GM04503 (cell line): ENCODE measurements at places on chromosomes 7 and 10.

DNA sequence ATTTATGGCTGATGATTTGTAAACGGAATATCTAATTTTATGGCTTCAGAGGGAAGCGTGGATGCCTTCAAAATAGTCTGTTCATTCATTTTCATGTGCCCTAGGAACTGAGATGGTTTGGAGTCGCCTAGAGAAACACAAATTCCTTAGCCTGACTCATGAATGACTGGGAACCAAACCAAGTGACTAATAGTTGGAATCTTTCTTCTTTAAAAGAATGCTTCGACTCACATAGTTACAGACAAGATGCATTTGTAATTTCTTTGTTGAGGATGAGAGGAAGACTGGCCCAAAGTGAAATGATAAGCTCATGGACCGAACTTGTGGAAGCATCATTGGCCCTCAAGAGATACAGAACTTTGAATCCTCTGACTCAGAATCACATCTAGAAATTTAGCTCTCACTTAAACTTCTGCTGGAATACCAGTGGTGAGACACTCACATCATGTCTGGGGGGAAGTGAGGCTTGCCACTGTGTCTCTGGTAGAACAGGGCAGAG is 1107.2 kb downstream of the NRG3 start:
- DNase-seq, result peak; percentile 97

- DNase-seq, result no peak
Measured at GRCh38 chr7:112010994-112011393, 195.2 kb downstream of the DOCK4 start.

GRCh38 chr7:37379546-37380277 is 69.0 kb downstream of the ELMO1 start:
- DNase-seq, result no peak

DNA sequence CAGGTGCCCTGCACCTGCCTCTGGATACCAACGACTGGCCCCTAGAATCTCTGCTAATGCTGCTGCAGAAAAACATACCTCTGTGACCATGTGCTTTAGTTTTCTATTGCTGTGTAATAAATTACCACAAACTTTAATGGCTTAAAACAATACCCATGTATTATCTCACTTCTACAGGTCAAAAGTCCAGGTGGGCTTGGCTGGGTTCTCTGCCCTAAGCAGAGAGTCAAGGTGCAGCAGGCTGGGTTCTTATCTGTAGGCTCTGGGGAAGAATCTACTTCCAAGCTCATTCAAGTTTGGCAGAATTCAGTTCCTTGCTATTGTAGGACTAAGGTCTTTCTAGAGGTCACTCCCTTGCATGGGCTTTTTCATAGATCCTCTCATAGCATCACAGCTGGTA is 52.3 kb downstream of the CCDC71L start:
- DNase-seq, result no peak

- no peak for DNase-seq
Measured at GRCh38 chr10:8637640-8638039, 583.2 kb downstream of the GATA3 start.

- no peak for DNase-seq
Measured at GRCh38 chr7:105269397-105269796, 119.3 kb downstream of the SRPK2 start.

DNA sequence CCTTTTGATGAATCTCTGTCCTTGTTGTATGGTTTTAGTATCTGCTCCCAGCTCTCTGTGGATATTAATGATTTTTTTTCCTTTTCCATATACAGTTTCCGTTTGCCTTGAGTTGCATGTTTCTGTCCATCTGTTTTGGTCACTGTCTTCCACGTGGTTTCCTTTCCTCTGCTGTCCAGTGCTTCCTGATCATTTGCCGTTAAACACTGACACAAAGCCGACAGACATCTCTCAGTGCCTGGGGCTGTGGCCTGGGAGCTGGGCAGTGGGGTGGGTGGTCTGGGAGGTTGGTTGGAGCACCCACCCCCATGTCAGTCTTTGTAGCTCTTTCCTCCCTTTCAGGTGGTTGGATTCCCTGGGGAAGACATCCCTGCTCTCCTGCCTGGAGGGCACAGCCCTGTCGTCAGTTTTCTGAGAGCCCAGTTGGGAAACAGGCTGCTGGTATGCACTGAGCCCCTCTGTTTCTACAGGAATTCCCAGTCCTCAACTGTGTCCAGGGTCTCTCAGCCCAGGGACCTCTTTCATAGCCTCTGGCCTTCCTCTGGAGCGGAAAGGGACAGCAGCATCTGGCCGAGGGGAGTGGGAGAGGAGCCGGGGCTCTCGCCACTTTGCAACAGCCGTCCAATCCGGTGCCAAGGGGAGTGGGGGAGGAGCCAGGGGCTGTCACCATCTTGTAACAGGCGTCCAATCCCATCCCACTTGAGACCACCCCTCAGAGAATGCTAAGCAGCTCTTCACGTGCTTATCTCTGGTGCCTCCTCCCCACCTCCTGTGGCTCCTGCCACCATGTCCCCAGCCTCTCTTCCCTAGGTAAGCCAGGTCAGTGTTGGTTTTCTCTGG is 26.7 kb upstream of the MKI67 start:
- DNase-seq, result no peak

DNA sequence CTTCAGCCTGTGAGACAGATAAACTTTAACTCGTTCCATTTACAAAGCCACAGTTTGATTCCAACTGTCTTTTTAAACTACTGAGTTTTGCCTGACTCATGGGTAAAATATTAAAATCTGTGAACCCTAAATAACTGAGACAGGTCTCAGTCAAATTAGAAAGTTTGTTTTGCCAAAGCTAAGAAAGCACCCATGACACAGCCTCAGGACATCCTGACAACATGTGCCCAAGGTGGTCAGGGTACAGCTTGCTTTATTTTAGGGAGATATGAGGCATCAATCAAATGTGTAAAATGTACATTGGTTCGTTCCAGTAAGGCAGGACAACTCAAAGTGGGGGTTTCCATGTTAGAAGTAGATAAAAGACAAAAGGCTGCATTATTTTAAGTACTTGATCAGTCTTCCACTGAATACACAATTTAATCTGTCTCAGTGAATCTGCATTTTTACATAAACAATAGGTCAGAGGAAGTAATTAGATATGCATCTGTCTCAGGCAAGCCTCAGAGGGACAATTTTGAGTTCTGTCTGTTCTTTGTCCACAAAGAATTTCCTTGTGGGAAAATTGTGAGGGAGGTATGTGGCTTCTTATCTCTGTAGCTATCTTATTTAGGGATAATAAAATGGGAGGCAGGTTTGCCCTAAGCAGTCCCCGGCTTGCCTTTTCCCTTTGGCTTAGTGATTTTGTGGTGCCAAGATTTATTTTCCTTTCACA is 11.0 kb upstream of the PIP start:
- DNase-seq, result no peak

- peak; percentile 64 for DNase-seq
Measured at GRCh38 chr10:83539528-83540308, 599.6 kb upstream of the GHITM start.

GRCh38 chr7:2209146-2209960 is 23.4 kb downstream of the MAD1L1 start:
- DNase-seq, result peak; percentile 16

DNA sequence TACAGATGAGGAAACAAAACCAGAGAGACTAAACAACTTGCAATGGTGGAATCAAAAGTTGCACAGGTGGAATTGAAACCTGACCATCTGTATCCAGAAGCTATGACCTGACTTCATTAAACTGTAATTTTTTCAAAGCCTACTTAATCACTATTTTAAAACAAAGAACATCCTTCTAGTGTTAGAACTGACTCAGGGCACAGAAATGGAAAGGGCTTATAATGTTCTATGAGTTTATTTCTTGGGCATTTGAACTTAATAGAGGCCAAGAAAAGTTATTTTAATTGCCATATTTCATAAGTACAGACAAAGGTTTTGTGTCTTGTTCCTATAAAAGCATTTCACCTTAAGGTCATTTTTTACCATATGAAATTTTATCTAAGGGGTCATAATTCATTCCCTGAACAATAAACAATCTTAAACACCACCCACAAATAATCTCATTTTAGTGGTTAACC is 8.8 kb downstream of the ITGB1 start:
- DNase-seq, result no peak

DNA sequence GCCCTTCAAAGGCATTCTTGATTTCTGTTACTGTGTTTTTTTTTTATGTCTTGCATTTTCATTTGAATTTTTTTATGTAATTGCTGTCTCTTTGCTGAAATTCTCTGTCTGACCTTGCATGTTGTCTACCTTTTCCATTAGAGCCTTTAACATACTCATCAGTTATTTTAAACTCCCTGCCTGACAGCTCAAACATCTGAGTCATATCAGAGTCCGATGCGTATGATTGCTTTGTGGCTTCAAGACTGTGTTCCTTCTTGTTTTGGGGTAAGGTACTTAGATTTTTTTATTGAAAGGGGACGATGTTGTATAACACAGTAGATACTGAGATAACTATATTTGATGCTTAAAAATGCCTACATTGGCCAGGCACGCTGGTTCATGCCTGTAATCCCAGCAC is 9.7 kb upstream of the TARP start:
- DNase-seq, result no peak

- no peak for DNase-seq
Measured at GRCh38 chr7:100008525-100008924, 6.9 kb upstream of the ZKSCAN1 start.

- no peak for DNase-seq
Measured at GRCh38 chr7:54839575-54840213, 80.7 kb upstream of the SEC61G start.

DNA sequence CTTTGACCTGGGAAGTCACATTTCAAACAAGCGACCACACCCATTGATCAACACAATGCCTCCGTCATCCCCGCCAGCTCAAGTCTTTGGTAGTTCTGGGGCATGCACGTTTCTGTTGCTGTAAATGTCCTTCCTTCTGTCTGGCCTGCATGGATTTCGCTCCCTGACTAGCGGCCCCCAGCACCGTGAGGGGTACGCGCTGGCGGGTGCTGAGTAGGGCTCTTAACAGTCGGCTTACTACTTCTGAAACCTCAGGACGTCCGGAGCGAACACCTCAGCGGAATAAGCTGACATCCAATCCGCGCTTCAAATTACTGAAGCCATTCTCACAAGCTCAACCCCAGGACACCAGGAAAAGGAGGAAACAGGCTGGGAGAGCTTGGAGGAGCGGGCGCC is 505 bp downstream of the NUDCD3 start:
- DNase-seq, result no peak

GRCh38 chr10:31961277-31962074 is 32.8 kb upstream of the ARHGAP12 start:
- peak; percentile 68 for DNase-seq

DNA sequence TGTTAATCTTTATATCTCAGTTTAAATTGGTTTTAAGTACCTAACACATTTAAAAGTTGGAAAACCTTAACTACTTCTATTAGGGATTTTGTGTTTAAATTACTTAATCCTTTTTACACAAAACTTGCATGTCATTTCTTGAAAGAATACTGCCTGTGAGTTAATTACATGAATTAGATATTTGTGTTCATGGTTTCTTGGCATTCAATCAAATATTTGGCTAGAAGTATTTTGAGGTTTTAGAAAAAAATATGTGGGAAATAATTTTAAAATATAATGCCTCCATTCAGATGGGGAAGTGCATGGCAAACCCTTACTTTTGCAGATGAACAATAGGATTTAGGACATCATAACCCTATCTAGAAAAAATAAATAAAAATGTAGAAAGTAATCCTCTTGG is 186.5 kb upstream of the SEMA3E start:
- no peak for DNase-seq

GRCh38 chr10:94036766-94037033 is 43.0 kb downstream of the PLCE1 start:
- no peak for DNase-seq

DNA sequence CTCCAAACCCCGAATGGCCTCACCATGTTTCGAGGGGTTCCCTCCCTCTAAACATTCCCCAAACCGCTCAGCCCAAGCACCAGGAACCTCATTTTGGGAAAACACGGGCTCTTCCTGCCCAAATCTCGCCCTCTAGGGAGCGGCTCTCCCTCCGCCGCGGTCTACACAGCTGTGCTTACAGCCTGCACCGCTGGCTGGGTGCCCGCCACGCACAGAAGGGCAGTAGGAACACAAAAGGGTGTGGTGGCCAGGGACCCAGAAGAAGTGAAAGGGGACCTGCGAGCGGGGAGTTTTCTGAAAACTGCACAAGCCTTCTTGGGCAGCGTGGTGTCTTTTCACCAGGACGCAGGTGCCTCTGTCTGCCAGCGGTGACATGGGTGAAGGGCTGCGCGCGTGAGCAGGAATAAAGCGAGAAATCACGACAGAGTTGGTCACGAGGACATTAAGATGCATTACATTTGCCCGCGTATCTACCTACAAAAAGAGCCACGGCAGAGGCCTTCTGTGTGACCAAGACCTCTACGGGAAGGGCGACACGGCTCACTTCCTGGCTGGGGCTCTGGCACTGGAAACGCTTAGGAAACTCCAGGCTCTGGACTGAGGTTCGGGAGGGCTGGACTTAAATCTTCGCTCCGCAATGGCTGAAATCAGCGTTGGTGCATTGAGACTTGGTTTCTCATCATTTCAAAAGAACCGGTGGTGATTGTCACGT is 171.7 kb downstream of the LSM5 start:
- no peak for DNase-seq

GRCh38 chr10:78774999-78775711 is 293.6 kb upstream of the ZMIZ1 start:
- DNase-seq, result no peak

DNA sequence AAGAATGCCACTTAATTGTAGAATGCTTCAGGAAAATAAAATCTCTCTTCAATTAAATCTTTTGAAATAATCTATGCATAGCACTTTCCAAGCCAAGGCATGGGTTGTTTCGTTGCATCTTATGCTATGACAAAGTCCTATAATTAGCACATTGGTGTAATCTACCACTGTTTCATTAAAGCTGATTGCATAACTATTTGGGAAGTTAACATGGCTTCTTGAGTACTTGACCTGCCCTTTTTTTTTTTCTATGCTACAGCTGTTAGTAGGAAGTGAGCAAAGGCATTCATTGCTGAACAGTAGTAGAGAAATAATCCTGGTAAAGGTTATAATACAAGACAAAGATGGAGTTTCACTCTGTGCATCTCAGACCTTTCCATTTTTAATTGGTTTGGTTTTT is 557.2 kb upstream of the CELF2 start:
- DNase-seq, result no peak

GRCh38 chr10:133122171-133122935 is 34.6 kb downstream of the ADGRA1 start:
- no peak for DNase-seq

DNA sequence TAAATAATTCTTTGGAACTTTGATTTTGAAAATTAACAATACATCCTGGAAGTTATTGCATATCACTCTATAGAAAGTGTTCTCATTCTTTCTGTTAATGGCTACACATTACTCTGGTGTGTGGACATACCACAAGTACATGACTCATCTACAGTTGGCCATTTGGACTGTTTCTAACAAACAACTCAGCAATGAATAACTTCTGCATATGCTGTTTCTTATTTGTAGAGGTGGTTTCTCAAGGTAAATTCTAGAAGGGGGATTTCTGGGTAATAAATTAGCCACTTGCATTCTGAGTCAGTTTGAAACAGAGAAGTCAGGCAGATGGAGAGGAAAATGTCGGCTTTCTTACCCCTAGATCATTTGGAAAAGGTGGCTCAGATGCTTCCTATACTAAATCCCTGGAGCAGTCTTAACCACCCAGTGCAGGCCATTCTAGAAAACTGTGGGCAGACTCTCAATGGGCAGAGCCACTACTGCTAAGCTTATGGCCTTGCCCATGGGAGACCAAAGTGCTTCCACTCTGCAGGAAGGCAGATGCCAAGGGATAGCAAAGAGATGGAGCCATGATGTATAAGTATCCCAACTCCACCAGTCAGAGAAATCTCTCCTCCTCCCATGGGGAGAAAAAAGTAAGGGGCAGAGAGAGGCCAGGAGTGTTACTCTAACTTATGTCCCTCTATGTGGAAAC is 194.0 kb upstream of the PLPP4 start:
- DNase-seq, result peak; percentile 1

GRCh38 chr7:23691320-23691719 is 11.3 kb downstream of the FAM221A start:
- DNase-seq, result no peak

- DNase-seq, result no peak
Measured at GRCh38 chr10:129880191-129880870, 83.7 kb downstream of the EBF3 start.
